ENCODE measurements at places on chromosomes 13 and 19.

DNA sequence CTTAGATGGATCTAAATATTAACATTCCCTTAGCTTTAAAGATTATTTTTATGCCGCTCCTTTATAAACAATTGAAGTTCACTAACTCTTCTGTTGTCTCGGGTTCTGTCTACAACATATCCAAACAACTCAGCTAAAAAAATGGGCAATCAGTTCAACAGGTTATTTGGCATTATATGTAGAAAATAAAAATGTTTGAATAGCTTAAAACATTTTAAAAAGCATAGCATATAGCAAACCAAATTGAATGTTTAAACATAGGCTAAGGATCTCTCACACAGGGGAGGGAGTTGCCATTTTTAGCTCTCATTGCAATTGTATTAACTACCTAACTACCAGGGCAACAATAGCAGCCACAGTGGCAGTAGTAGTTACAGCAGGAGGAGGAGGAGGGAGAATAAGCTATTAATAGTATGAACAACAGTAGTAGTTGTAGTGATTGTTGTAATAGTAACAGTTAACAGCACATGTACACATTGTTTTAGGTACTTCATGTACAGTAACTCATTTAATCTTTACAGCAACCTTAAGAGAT lies 404.2 kb downstream of the KCNRG start:
- DNase-seq = no peak

- DNase-seq = peak; percentile 21
These were observed 963 bp downstream of the VPS36 start for GRCh38 chr13:52449331-52450011.

DNA sequence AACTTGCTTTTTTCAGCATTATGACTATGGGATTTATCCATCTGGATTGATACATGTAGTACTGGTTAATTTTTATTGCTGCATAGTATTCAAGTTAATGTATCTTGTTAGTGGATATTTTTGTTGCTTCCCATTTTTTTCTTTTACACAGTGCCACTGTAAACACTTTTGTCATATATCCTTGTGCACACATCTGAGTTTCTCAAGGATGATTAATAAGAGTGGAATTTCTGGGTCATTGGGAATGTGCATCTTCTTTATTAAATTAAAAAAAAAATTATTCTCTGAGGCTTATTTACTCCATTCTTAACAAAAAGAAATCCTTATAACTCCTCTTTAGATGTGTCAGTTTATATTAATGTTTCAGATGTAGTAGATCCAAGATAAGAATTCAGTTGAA lies 27.3 kb downstream of the B3GLCT start:
- DNase-seq = no peak

GRCh38 chr19:29415507-29415906 lies 110.3 kb upstream of the VSTM2B start:
- no peak for DNase-seq

DNA sequence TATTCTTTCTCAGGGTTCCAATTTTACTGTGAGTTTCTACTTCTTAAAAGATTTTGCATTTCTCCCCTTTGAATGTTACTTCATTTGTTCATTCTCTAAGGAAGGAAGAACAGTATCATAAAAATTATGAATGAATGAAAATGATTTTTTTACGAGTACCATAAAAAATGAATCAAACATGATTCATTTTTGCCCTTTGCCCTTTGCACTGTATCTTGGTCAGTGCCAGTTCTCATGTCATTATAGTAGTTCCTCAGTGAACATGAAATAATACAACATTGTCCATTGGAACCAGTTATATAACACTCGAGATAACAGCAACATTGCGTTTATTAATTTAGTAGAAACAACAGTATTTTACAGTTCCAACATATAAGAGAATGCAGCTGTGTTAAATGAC lies 28.8 kb downstream of the FLT1 start:
- no peak for DNase-seq

- DNase-seq = no peak
These were observed 124.8 kb upstream of the KLF12 start for GRCh38 chr13:74258961-74259360.

- DNase-seq = no peak
These were observed 60.7 kb downstream of the PAN3 start for GRCh38 chr13:28199089-28199488.

GRCh38 chr13:94332359-94333096 lies 147.0 kb downstream of the DCT start:
- DNase-seq = no peak

- DNase-seq = no peak
These were observed 1.0 kb downstream of the LGI4 start for GRCh38 chr19:35133826-35134225.

GRCh38 chr19:50869479-50869878 lies 3.8 kb upstream of the KLK2 start:
- no peak for DNase-seq

GRCh38 chr13:91398413-91399188 lies at the start of gene GPC5:
GPC5 (plus strand) TSS chr13:91398621.
- DNase-seq = peak; percentile 87

DNA sequence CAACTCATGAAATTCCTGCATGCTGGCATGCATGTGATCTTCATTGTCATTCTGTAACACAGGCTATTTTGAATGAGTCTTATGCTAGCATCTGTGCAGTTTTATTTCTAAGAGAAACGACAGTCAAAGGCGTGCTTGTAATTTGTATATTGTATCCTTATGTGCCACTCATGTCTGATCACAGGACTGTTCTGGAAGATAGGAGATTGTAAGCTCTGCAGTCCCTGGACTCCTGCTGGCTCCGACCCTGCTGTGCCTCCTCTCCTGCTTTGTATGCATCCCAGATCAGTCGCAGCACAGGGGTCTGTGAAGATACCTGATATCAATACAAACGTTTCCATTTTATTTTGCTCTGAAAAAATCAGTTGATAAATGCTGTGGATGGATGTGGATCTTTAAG lies 653.1 kb downstream of the LIG4 start:
- no peak for DNase-seq

DNA sequence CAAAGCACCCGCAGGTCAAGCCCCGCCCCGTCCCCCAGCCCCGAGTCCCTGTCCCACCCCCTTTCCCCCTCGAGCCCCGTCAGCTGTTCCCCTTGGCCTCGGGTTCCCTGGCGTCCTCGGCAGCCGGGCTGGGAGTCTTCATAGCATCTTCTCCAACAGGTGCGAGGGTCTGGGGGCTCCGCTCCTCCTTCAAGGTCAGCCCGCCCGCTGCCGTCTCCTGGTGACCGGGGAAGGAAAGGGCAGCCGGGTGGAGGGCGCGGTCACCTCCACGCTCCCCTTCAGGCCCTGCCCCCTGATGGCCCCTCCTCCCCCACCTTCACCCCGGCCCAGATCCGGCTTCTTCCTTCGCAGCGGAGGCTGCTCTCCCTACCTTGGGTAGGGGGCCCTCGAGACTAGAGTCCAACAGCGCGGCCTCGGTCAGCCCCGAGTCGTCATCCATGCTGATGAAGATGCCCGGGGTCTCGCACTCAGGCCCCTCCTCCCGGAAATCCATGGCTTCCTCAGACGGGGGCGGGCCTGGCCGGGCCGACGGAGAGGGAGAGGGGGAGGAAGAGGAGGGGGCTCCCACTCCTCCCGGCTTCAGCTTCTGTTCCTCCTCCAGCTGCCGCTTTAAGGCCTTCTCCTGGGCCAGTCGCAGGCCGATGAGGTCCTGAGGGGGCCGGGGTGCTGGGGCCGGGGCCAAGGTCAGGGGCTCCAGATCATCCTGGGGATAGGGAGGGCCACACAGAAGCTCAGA lies 541 bp upstream of the RSPH6A start:
- peak; percentile 64 for DNase-seq

DNA sequence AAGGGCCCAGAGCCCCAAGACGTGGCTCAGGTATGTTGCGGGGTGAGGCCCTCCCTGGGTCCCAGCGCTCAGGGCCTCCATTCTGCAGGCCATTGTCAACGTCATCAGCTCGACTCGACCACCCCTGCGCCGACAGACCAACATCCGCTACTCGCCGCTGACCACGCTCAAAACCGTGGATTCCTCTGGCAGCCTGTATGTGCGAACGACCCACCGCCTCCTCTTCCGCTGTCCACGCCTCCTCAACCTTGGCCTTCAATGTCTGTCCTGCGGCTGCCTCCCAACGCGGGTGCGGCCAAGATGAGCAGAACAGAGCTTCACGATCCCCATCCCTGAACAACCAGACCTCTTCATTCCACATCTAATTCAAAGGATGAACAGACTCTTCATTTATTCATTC lies 8.2 kb downstream of the RDH8 start:
- DNase-seq = no peak

GRCh38 chr19:19514215-19514657 lies 1.1 kb downstream of the TSSK6 start:
- DNase-seq = peak; percentile 81

- DNase-seq = peak; percentile 83
These were observed 1.1 kb downstream of the MAB21L1 start for GRCh38 chr13:35475212-35475959.

GRCh38 chr13:78592584-78592983 lies 10.8 kb downstream of the POU4F1 start:
- DNase-seq = no peak

DNA sequence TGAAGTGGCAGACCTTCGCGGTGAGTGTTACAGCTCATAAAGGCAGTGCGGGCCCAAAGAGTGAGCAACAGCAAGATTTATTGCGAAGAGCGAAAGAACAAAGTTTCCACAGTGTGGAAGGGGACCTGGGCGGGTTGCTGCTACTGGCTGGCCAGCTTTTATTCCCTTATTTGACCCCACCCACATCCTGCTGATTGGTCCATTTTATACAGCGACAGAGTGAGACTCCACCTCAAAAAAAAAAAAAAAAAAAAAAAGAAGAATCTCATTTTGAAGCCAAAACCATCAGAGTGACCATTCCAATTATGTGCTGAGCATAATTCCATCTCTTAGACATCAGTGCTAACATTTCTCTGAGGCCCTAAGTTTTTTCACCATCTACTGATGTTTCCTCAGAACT lies 1.9 kb upstream of the ZNF552 start:
- DNase-seq = no peak

Data from right kidney (tissue), 9 donors.